ENCODE measurements at places on chromosomes 2 and 18.

DNA sequence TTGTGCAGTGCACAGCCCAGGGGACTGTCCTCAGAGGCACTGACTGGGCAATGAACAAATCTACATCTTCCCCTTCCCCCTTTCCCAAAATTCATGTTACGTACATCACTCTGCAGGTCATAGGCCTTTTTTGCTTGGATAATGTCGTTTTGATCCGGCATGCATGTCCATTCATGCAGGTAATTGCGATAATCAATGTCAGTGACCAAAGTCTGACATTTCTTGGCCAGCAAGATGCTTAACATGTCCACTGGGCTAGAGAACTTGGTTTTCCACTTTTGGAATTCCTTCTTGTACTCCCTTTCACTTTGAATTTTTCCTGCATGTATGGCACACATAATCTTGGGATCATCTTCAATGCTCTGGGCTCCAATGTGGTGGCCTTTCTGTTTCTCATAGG is 124.6 kb downstream of the NEB start:
- no peak for DNase-seq

DNA sequence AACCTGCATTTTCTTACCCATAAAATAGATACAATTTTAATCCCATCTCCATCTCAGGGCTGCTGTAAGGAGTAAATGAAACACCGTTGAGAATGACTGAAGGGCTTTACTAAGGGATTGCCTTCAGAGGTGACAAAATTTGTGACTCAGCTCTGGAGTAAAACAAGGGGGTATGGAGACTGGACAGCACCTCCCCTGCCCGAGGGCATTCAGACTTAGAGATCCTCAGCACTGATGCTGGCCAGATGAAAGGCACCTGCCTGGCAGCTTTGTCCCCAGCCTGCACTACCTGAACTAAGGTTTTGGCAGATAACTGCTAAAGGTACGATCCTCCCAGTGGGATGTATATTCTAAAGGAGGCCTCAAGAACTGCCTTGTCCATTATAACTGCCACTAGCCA is 105.9 kb upstream of the STPG4 start:
- no peak for DNase-seq

GRCh38 chr2:140580532-140581151 is 1550.2 kb downstream of the LRP1B start:
- DNase-seq = no peak

- no peak for DNase-seq
Observed at GRCh38 chr2:162989507-162989906, 150.9 kb upstream of the KCNH7 start.

DNA sequence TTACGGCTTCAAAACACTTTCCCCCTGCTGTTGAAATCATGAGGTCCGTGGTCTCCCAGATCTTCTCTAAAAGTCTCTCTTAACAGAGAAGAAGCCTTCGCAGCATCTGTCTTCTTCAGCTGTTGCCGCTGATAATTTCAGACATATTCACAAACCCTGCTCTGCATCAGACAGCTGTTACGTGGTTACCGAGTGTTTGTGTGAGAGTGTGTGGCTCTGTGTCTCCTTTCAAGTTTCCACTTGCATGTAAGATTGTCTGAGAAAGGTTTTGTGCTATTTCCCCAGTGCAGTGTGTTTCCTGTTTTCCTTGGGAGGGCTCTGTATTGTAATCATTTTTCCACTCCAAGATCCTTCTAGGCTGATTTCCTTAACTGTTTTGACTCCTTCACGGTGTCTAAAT is 32.8 kb downstream of the MAIP1 start:
- DNase-seq = no peak

DNA sequence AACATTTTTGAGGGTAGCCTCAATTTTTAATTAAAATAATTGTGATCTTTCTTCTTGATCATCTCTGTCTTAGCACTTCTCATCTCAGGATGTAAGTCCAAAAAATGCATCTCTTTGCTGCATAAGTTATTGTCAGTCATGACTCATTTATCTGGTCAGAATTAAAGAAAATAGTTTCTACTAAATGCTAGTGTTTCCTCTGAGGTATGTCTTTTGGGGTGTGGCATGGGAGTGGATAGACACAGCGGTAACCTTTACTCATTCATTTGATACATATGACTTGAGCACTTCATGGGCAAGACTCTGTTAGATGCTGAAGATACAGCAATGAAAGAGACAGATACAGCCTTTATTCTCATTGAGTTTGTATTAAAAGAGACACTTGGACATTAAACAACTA is 284.7 kb downstream of the IRS1 start:
- no peak for DNase-seq

- DNase-seq = no peak
Observed at GRCh38 chr2:205212357-205212756, 469.9 kb upstream of the NRP2 start.

DNA sequence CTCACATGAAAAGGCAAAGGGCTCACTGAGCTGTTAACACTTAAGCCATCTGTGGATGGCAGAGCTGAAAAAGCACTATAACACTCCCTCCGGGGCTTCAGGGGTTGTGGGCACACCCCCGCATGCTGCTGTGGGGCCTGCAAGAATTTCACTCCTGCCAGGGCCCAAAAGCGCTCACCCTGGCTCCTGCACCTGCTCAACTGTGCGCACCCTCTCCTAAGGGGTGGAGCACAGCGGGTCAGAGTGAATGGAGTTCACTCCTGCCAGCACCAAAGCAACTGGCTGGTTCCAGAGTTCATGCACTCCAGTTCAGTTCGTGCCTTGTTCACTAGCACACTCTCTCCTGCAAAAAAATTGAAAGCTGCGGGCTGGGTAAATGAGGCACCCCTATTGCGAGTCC is 814.2 kb upstream of the SLC39A10 start:
- no peak for DNase-seq

GRCh38 chr2:101152272-101153076 is 1.3 kb upstream of the TBC1D8 start:
- DNase-seq = peak; percentile 37

DNA sequence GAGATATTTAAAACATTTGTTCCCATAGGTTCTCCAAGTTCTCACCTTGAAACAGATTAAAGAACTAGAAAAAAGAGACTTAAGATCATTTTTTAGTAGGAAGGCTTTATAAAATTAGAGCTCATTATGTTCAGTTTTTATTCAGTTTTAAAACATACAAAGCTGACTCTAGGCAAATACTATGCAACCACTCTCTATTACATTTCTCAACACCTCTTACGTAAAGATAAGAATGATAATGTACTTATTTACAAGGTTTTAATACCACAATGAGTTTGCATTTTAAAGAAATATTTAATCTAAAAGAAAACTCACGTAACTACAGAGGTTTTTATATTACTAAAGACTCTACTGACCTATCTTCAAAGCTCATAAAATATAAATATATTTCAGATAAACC is 68.8 kb downstream of the TMEM131 start:
- no peak for DNase-seq

- no peak for DNase-seq
Observed at GRCh38 chr18:60996326-60996725, 336.9 kb upstream of the CDH20 start.

GRCh38 chr18:47669815-47670214 is 260.6 kb downstream of the SMAD2 start:
- no peak for DNase-seq

- no peak for DNase-seq
Observed at GRCh38 chr18:21735452-21736015, 5.1 kb upstream of the MIB1 start.

DNA sequence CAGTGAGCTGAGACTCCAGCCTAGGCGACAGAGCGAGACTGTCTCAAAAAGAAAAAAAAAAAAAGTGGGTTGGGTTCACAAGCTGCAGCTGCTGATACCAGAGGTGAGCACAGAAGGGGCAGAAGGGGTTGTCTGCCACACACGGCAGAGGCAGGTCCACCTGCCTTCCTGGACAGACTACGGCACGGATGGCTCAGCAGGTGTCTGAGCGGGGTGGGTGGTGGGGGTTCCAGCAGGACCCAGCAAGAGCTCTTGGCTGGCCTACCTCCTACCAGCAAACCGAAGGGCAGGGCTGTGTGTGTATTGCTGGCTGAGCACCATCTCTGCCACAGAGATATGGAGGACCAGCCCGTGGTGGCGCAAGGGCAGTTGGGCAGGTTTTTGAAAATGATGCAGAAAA is 130.4 kb upstream of the ASB18 start:
- no peak for DNase-seq

GRCh38 chr2:104788742-104789455 is 65.0 kb upstream of the POU3F3 start:
- DNase-seq = no peak

- no peak for DNase-seq
Observed at GRCh38 chr2:220708366-220708765, 863.7 kb downstream of the EPHA4 start.

GRCh38 chr2:174703430-174703829 is 60.8 kb downstream of the CHRNA1 start:
- no peak for DNase-seq

GRCh38 chr2:146634230-146635097 is 1210.4 kb upstream of the ACVR2A start:
- no peak for DNase-seq

DNA sequence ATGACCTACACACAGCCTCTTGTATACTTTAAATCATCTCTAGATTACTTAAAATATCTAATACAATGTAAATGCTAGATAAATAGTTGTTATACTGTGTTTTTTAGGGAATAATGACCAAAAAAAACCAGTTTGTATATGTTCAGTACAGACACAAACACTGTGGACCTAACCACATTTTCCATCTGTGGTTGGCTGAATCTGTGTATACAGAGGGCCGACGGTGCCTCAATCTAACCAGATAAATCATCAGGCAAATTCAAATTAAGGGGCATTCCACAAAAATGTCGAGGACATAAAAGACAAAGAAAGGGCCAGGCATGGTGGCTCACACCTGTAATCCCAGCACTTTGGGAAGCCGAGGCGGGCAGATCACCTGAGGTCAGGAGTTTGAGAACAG is 14.1 kb downstream of the MGAT4A start:
- no peak for DNase-seq

GRCh38 chr2:236127010-236127409 is 41.2 kb downstream of the GBX2 start:
- no peak for DNase-seq

- DNase-seq = no peak
Observed at GRCh38 chr2:239762655-239763269, 262.4 kb downstream of the NDUFA10 start.

GRCh38 chr18:50126471-50126870 is 68.5 kb downstream of the MYO5B start:
- DNase-seq = no peak

GRCh38 chr18:33113416-33113815 is 327.1 kb downstream of the CCDC178 start:
- no peak for DNase-seq

- no peak for DNase-seq
Observed at GRCh38 chr18:37535968-37536367, 29.6 kb downstream of the CELF4 start.

DNA sequence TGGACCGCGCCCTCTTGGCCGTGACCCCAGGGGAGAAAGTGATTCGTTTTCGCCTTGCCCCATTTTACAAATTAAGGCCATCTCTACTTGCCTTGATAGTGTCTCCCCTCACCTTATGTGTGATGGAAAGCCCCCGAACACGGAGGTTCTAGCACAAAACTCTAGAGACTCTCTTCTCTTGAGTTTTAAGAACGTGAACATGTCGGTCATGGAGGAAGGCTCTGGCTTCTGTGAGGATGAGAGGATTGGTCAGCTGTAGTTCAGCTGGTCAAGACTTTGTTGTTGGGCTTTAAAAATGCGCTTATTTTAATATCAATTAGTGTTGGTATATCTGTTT is 828 bp downstream of the DYNC1I2 start:
- no peak for DNase-seq

- DNase-seq = no peak
Observed at GRCh38 chr2:211879323-211879722, 659.3 kb downstream of the ERBB4 start.

- DNase-seq = no peak
Observed at GRCh38 chr2:1784087-1784486, 39.8 kb upstream of the PXDN start.

- DNase-seq = no peak
Observed at GRCh38 chr18:74862094-74862493, 264.4 kb downstream of the ZNF407 start.

- DNase-seq = no peak
Observed at GRCh38 chr2:142954493-142954892, 77.0 kb downstream of the KYNU start.

DNA sequence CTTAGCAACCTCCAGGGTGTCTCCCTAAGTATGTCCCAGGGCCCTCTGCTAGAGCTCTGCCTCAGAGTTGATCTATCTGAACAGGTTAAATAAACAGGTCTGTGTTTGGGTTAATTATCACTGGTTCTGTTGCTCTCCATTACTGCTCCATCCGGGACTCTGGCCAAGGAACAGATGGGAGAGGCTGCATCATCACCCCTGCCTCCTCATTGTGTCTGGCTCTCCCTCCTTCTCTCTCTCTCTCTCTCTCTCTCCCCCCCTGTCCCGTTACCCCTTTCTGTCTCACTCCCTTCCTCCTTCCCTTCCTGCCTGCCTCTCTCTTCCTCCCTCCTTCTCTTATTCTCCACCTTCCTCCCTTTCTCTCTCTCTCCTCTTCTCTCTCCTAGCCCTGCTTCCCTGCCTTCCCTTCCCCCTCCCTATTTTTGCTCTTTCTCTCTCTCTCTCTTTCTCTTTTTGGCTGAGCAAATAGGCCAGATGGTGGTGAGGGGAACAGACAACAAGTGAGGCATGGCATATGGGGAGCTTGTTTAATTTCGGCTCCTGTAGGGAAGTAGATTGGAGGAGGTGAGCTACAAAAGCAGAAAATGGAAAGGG is 62.1 kb downstream of the SETBP1 start:
- no peak for DNase-seq

DNA sequence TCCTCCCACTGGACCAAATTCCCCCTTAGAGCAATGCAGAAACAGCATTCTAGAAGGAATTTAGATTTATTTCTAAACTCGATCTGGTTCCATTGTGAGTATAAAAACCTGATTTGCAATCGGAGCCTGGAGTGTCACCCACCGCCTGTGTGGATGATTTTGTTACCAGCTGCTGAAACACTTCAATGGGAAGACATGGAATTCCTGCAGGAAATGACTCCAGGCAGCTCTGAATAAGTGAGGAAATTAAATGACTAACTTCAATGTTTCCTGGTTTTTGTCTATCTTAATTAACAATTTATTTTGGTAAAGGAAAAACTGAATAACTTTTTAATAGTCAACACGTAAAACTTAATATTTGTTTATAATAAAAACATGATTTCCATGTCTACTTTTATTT is 19.3 kb downstream of the CTAGE1 start:
- no peak for DNase-seq

DNA sequence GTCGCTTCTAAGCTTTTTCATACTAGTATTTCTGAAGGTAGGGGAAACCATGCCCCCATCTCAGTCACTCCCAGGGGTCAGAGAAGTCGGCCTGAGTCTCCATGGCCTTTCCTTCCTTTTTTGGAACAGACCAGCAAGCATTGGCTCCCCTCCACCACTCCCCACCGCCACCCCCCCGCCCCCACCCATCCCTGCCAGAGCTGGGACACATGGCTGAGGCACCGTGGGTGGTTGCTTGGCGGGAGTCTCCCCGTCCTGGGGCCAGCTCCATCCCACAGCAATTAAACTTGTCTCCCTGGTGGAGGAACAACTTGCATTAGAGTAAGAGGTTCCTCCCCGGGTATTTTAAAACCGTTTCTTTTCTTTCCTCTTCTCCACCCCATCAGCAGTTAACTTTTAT is 100.8 kb upstream of the TFPI start:
- no peak for DNase-seq

GRCh38 chr2:40809156-40809555 is 357.3 kb upstream of the SLC8A1 start:
- no peak for DNase-seq

GRCh38 chr2:46304635-46305034 is 7.4 kb downstream of the EPAS1 start:
- no peak for DNase-seq

- DNase-seq = no peak
Observed at GRCh38 chr2:71494523-71495155, 41.3 kb downstream of the DYSF start.

- no peak for DNase-seq
Observed at GRCh38 chr2:120677696-120678247, 57.9 kb upstream of the GLI2 start.

Data from GM18507 (cell line).